ENCODE measurements at places on chromosomes 1 and 21.

DNA sequence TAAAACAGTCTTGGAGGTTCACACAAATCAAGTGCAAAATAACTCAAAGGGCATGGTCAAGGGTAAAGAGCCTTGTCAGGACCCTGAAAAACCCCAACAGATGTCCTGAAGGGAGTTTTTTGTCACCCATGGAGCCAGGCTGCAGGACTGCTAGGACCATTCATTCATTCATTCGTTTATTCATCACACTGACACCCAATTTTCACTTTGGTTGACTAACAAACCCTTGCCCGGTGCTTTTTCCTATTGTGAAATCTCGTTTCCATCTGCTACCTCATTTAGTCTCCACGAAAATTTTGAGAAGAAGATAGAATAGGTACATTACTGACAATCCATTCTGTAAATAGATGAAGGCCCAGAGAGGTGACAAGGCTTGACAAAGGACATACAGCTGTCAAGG lies 216.0 kb downstream of the HIVEP3 start:
- DNase-seq = no peak

DNA sequence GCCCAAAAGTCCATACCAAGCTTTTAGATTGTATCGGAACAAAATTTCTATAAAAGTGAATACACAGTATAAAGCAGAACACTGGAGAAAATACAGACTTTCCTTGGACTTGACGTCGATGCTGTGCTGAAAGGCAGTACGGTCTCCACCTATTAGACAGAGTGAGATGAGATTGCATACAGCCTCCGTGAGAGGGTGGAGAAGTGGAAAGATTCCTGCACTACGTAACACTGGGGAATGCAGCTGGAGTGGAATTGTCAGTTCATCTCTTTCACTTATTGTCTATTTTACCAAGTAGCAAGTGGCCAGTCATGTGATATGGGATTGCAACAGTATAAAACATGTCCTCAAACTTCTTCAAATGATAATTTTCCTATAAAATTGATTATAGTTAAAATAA lies 209.5 kb downstream of the ZP4 start:
- DNase-seq = no peak

DNA sequence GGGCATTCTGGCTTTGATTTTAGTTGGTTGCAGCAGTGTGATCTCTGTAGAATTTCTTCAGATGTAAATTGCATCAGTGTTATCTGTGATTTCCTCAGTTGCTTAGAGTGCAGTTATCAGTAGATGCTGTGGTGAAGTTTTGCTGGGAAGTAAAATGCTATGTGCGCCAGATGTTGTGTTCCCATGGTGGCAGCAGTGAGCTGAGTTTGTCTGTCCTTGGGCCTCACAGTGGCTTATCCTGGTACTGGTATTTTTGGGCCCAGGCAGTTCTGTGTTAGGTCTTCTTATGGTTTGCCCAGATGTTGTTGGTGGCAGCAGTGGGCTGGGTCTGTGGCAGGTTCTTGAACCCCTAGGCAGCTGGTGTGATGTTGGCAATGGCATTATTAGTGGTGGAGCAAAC lies 1242.1 kb downstream of the PLA2G4A start:
- no peak for DNase-seq

DNA sequence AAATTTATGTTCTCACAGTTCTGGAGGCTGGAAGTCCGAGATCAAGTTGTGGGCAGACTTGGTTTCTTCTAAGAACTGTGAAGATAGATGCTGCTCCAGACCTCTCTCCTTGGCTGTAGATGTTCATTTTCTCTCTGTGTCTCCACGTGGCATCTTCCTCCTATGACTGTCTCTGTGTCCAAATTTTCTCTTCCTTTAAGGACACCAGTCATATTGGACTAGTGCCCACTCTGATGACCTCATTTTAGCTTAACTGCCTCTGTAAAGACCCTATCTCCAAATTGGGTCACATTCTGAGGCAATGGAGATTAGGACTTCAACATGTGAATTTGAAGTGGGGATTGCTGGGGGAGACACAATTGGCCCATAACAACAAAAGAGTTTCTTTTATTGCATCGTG lies 125.3 kb upstream of the ETS2 start:
- no peak for DNase-seq

DNA sequence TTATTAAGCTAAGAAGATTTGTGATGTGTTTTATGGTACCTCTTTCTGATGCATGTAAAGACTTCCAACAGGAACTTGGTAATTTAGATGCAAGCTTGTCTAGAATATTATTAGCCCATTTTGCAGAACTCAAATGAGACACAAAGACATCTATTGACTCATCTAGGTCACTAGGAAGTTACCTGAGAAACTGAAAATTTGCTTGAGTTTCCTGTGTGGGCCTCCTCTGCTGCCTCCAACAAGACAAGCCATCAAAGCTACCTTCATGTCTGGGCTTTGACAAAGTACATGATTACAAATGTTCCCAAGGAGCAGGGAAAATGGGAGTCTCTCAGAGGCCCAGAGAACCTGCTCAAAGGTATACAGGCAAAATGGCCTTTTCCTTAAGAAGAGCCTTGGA lies 5.6 kb downstream of the RUNX1 start:
- DNase-seq = no peak

GRCh38 chr1:59779949-59780348 lies 34.8 kb upstream of the HOOK1 start:
- DNase-seq = no peak

DNA sequence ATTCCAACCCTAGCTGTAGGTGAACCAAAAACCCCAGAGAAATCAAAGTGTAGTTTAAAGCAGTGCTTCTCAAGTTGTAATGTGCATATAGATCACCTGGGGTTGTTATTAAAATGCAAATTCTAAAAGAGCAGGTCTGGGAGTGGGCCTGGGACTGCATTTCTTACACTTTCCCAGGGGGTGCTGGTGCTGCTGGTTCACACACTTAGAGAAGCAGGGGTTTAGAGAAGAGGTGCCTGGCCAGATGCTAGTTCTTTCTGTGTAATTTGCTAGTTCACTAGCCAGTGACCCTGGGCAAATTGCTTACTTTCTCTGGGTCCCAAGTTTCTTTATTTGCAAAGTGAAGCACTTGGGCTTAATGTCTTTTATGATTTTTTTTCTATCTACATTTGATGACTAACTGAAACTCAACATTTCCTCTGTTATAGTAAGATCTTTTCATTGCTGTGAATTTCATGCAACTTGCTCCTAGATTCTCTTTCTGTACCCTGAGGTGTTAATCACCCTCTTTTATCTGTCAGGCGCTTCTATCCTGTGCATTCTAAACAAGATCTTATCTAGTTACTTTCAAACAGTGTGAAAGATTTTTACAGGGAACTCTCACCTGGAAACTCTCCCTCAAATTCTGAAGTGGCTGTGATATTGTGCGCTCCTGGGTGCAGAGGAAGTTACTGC lies 141.9 kb upstream of the UBE2U start:
- no peak for DNase-seq
